Hindlimb muscle (tissue), 1 donor: ENCODE measurements at places on chromosomes 6 and 20.

- DNase-seq = no peak
These were observed 126.5 kb downstream of the REV3L start for GRCh38 chr6:111356551-111356950.

DNA sequence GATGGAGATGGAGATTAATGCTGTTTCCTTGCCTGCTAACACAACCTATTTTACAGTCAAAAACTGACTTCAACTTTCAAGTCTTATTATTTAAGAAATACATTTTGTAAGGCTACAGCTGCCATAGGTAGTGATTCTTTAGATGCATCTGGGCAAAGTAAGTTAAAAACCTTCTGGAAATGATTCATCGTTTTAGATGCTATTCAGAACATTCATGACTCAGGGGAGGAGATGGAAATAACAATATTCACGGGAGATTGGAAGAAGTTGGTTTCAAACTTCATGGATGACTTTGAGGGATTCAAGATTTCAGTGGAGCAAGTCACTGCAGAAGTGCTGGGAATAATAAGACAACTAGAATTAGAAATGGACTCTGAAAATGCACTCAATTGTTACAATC lies 174.9 kb upstream of the GGTLC1 start:
- no peak for DNase-seq

GRCh38 chr20:10313701-10314100 lies 95.1 kb downstream of the SNAP25 start:
- DNase-seq = no peak

DNA sequence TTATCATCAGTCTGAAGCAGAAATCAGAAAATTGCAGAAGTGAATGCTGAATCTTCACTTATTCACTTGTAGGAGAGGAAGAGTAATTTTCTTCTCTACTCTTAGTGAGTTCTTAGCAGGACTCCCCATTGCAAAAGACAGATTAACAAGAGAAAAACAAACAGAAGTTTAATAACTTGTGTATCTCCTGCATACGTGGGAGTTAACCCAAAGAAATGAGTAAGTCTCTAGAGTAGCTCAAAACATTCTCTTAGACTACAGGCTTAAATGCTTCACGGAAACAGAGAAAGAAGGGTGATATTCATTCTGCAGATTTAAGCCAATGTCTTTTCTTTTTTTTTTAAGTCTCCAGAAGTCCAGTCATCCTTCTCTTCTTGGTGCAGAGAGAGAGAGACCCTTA lies 97.9 kb upstream of the TMEM181 start:
- DNase-seq = no peak

DNA sequence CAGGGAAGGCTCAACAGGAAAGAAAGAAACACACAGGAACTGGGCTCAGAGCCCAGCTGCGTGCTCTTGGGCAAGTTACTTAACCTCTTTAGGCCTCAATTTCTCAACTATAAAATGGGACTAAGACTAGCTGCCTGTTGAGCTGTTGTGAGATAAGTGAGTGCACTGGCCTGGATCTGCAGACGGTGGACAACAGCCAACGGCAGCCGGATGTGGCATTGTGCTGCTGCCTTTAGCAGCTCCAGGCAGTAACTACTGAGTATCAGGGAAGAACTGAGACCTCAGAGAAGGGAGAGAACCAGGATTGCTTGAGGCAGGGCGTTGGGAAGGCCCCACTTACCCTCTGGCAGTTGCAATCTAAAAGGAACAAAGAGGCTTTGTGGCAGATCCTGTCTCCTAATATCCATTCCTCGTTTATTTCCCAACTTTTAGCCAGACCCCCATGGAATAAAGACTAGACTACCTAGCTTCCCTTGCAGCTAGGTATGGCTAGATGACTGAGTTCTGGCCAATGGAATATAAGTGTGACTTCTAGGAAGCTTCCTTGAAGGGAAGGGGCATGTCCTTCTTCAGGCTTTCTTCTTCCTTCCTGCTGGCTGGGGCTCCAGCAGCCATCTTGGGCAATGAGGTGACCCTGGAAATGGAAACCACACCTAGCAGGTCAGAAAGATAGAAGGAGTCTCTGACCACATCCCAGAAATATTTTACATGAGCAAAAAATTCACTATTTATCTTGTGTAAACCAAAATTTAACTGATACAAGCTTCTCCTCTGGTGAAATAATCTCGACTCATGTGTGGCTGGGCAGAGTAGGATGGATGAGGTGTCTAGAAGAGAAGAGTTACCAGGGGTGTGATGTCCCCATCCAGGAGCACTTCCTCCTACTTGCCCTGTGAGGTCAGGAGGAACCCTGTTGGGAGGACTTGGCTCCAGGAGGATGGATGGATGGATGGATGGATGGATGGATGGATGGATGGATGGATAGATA lies 67.6 kb downstream of the MRPL14 start:
- no peak for DNase-seq

DNA sequence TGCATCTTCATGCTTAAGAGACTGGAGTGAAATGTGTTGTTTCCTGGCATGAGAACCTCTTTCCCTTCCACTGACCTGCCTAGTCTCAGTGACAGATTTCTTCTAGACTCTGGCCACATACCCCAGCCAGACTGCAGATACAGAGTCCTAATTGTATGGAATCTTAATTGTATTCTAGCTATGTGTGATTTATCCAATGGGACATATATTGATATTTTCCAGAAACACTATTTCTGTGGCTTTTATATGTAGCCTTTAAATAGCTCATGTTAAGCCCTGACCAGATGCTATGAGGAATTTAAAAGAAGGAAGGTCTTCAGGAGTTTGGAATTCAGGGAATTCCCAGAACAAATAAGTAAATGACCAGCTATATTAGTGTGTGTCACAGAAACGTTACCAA lies 99.0 kb downstream of the FIG4 start:
- DNase-seq = no peak
